Trophoblast cell (in vitro differentiated cells and primary cell): ENCODE measurements at places on chromosomes 13 and 19.

GRCh38 chr19:10694706-10695307 is 6.4 kb upstream of the QTRT1 start:
- DNase-seq = no peak

DNA sequence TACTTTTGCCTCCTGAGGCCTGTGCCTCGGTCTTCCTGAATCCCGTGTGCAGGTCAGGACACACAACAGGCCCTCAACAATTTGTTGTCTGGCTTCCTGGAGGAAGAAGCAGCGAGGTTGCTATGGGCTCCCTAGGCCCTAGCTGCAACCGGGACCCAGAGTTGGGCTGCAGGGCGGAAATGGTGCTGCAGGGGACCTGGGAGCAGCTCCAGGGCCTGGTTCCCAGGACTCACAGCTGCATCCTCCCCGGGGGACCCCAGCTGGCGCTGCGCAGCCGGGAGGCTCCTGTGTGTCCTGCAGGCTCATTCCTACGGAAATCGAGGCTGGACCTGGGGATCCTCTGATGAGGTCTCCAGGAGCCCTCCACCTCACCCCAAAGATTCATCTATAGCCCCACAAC is 999 bp upstream of the TNFAIP8L1 start:
- DNase-seq = no peak

- DNase-seq = no peak
Observed at GRCh38 chr19:47417746-47418691, 1.3 kb downstream of the MEIS3 start.

- no peak for DNase-seq
Observed at GRCh38 chr13:46113596-46113995, 8.8 kb upstream of the CPB2 start.

- DNase-seq = peak; percentile 59
Observed at GRCh38 chr19:48346191-48346590, 17.5 kb downstream of the TMEM143 start.

GRCh38 chr19:5354403-5354802 is 13.8 kb upstream of the PTPRS start:
- DNase-seq = peak; percentile 75

GRCh38 chr19:2446381-2446780 is 10.4 kb downstream of the LMNB2 start:
- DNase-seq = no peak

GRCh38 chr19:41298348-41298964 is 11.5 kb upstream of the CCDC97 start:
- peak; percentile 98 for DNase-seq

GRCh38 chr13:93226065-93226622 is 463 bp upstream of the GPC6 start:
- DNase-seq = no peak

GRCh38 chr19:9538183-9539058 is at the start of gene ZNF426:
Gene ZNF426, minus strand, starts transcription at chr19:9538645. Its CDS starts 2,413 bp downstream, at chr19:9536232.
- DNase-seq = peak; percentile 80

DNA sequence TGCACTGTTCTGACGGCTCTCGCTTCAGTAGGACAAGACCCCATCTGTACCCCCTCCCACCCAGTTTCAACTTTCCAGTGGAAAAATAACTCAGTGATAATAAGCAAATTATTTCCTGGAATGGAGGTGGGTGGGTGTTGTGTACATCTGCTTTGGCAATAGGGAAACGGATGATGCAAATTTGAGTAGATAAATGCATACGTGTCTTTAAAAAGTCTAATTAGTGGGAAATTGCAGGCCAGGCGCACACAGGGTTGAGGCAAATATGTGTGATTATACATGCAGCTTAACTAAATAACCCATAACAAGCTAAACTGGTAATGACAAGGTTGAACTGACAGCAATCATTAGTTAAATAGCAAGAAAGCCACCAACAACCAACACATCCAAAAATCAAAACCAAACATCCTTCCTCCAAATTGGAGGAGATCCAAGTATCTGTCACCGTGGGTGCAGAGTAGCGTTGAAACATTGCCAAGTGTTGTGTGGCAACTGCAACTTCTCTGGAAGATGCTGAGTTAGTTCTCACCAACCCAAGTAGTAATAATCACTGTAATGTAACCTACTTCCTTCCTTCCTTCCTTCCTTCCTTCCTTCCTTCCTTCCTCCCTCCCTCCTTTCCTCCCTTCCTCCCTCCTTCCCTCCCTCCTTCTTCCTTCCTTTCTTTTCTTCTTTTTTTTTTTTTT is 54.6 kb downstream of the TRPM4 start:
- DNase-seq = no peak

DNA sequence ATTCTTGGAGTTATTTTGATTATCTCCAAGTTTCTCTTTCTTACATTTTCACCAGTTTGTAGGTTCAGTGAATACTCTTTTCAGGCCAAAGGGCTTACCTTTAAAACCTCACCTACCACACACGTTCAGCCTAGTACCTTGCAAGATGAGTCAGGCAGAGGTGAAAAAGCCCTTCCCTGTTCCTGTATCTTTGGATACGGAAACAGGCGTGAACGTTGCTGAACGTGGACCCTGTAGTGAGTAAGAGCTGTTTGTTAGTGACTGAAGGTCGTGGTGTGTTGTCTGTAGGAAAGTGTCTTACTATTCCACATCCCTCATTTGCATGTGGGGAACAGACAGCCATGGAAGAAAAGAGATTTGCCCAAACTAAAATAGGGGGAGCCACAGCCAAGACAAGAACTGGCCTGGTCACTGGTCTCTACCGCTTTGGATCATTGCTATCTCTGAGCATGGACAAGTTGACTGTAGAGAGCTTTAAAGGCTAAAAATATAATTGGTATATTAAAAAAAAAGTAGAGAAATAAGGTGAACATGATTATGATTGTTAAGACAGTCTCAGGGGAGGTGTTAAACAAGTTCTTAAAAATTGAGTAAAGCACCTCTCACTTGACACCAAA is 3.5 kb downstream of the CEBPG start:
- peak; percentile 19 for DNase-seq

GRCh38 chr19:54616821-54617560 is 13.3 kb upstream of the LILRB1 start:
- no peak for DNase-seq

GRCh38 chr13:71865874-71866334 is 1.1 kb downstream of the DACH1 start:
- no peak for DNase-seq

DNA sequence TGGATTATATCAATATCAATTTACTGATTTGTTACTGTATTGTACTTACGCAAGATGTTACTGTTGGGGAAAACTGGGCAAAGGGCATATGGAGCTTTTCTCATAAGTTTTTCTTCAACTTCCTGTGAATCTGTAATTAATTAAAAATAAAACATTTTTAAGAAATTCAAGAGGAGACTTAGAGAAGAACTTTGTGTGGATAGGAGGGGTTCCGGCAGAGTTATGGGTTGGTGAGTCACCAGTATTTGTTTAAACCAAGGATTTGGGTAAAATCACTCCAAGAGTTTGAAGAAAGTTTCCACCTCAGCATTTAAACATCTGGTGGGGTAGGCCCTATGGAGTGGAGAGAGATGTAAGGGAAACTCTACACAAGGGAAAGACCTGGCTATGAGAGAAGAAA is 379.6 kb downstream of the TSHZ3 start:
- no peak for DNase-seq

DNA sequence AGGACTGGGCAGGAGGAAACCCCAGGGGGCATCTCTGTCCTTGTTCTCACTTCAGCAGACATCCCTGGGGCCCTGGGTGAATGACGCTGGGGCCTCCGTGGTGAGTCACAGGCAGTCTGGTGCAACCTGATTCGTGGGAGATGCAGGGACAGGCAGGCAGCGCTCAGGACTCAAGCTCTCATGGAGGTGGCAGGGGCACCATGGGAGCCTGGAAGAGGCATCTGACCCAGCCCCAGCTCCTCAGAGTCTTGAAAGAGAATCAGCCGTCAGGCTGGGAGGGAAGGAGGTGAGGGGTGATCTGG is 14.0 kb upstream of the PTOV1 start:
- no peak for DNase-seq

DNA sequence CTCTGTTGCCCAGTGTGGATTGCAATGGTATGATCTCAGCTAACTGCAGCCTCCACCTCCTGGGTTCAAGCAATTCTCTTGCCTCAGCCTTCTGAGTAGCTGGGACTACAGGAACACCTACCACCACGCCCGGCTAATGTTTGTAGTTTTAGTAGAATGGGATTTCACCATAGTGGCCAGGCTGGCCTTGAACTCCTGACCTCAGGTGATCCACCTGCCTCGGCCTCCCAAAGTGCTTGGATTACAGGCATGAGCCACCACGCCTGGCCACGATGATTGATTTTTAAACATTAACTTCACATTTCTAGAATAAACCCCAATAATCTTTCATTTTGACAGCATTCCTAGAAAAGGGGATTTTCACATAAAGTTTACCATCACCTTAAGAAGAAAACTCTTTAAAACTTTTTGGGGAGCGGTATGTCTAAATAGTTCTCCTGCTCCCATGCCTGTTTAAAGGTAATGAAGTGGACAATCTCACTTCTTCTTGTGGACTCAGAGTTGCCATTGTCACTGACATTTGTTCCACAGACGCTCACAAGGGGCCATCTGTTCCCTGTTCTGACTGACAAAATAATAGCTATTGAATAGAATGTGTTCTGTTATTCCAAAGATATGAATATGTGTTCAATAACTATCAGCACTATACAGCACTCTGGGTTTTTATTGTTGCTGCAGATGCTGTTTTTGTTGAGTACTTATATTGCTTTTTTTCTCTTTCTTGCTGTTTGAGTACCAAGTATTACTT is 66.1 kb upstream of the C1QTNF9B start:
- DNase-seq = no peak

DNA sequence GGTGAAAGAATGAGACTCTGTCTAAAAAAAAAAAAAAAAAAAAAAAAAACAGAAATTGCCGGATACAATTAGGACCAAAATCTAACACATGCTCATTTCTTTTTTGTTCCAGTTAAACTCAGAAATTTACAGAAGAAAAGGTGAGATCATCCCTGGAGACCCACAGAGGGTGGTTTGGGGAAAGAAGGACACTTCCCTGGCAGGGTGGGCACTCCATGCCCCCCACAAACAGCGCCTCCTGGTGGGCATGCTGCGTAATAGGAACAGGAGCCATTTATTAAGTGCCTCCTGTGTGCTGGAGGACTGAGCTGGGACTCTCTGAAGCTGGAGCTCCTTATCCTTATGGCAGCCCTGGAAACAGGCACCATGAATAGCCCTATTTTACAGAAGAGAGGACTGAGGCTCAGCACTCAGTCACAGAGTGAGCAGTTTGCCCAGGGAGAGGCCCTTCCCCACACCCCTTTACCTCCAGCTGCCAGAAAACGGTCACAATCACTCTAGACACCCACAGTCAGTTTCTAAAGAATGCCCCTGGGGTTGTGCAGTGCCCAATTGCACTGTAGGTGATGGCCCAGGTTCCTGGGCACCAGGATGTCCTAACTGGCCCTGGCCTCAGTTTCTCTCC is 10.1 kb downstream of the C19orf38 start:
- no peak for DNase-seq

- no peak for DNase-seq
Observed at GRCh38 chr19:36051637-36052036, 2.4 kb downstream of the THAP8 start.

GRCh38 chr13:100630555-100630954 is 42.0 kb upstream of the GGACT start:
- DNase-seq = no peak

DNA sequence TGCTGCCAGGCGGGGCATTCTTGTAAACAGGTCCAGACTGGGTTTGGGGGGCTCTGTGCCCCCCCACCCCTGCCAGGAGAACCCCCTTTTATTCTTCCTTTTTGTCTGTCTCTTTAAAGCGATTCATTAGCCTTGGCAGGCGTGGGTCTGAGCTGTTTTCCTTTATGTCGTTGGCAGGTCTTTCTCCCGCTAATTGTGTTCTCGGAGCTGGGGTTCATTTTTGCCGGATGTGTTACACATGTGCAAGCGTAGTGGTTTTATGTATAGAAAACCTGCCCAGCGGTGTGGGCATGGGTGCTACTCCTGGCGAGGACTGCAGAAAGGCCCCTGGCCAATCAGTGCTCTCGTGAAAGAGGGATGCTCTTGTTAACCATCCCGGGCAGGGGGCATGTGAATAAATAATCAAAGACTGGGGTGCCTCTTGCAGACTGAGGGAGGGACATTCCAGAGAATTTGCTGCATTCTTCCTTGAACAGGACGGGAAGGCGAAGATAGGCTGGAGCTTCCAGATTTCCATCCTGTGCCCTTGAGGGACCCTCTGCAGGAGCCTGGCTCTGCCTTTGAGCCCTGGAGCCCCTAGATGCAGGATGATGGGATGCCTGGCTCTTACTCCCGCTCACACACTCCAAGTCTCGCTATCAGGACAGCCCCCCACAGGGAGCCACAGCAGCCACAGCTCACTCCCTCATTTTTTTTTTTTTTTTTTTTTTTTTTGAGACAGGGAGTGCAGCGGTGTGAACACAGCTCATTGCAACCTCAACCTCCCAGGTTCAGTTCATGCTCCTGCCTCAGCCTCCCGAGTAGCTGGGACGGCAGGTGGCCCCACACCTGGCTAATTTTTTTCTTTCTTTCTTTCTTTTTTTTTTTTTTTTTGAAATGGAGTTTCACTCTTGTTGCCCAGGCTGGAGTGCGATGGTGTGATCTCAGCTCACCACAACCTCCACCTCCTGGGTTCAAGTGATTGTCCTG is 14.1 kb downstream of the CARM1 start:
- no peak for DNase-seq

GRCh38 chr19:2594319-2594718 is 108.2 kb downstream of the GNG7 start:
- DNase-seq = no peak

- DNase-seq = no peak
Observed at GRCh38 chr13:44304433-44304725, 69.2 kb upstream of the SERP2 start.

DNA sequence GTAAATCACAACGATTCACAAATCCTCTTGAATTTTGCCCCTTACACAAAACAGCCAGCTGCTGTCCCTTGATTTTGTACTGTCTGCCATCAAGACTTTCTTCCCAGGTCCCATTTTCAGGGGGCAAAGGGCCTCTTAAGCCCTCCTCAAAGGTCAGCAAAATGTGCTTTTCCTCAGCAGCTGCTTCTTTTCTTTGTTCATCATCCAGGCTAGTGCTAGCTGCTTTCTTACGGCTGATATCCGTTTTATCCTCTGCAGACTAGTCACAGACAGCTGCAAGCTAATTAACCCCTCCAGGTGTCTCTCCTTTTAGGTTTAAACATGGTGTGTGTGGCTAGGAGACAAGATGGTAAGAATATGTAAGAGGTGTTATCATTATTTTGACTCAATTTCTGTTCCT is 90.9 kb downstream of the NALCN start:
- no peak for DNase-seq
